ENCODE measurements at places on chromosomes 3 and 15. TPM values are rescaled to one million over a fixed set of nuclear protein-coding genes. Genes with fewer than 3 reads are reported as not detected.

Gene CNTN4
- total RNA-seq = 37.5 TPM

GRCh38 chr3:49628249-49628648 is 45.9 kb upstream of the APEH start:
- no peak for DNase-seq
- H3K4me3 ChIP-seq = no peak overlapping the region
- H3K36me3 ChIP-seq = no peaks in the 10 kb centered on the region
- no peak overlapping the region for H3K27ac ChIP-seq

- no peak for DNase-seq
- H3K27ac ChIP-seq = no peak overlapping the region
- H3K36me3 ChIP-seq = no peaks in the 10 kb centered on the region
Observed at GRCh38 chr3:168709073-168709472, 613.3 kb upstream of the GOLIM4 start.

Gene RASGRF1
- not detected for total RNA-seq

Gene DUOX1
- 2.7 TPM for total RNA-seq

DNA sequence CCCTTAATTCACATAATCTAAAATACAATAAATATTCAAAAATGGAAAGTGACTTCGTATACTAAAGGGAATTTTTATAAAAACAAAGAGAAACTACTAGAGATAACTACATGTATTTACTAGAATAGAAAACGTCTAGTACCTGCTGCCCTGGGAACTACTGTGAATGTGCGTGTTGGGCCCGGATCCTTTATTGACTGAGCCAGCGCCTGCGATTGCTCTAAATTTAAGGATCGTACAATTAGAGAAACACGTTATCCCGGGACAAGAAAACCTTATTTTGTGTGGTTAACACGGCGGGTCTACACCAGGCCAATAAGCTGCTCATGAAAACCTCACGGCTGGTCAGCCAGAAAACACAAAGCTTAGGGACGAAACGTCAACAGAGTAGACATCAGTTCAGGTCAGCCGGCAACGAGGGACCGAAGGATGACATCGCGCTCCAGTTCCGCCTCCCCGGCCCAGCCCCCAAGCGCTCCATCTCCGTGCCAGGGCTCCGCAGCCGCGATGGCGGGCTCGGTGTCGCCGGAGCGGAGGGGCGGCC is 555 bp downstream of the TM2D3 start:
- H3K4me1 ChIP-seq = peaks cover 27% of the 10 kb centered on the region
- peak; percentile 73 for DNase-seq
- peak overlapping the region; percentile 100 for H3K27ac ChIP-seq
- no peaks in the 10 kb centered on the region for H3K27me3 ChIP-seq
- H3K36me3 ChIP-seq = peaks cover 37% of the 10 kb centered on the region

DNA sequence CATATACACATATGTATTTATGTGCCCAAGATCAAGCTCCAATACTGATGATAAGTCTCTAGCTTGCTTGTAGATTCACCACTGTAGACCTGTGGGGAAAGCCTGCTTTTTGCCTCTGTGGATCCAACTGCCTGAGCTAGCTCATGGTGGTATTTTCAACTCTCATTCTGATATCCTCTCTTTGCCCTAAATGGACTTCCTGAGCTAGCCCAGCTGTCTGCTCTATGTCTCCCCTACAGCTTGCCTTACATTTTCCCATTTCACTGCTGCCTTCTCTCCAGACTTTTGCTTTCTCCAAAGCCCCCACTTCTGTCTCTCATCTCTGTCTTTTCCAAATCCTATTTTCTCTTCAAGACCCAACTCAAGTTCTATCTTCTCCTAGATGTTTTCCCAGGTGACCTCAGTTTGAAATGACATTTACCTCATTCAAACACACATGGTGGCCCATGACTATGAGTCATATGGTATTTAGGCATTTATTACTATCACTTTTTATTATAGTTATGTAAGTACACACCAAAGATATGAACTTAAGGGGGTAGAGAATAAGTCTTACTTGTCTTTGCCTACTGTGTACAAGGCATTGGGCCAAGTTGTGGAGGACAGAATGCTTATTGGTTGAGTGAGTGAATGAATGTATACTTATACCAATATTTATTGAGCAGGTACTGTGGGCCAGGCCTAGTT is 191.7 kb downstream of the NR1D2 start:
- no peak overlapping the region for H3K4me3 ChIP-seq
- H3K4me1 ChIP-seq = no peaks in the 10 kb centered on the region
- peaks cover 13% of the 10 kb centered on the region for H3K36me3 ChIP-seq
- DNase-seq = no peak

DNA sequence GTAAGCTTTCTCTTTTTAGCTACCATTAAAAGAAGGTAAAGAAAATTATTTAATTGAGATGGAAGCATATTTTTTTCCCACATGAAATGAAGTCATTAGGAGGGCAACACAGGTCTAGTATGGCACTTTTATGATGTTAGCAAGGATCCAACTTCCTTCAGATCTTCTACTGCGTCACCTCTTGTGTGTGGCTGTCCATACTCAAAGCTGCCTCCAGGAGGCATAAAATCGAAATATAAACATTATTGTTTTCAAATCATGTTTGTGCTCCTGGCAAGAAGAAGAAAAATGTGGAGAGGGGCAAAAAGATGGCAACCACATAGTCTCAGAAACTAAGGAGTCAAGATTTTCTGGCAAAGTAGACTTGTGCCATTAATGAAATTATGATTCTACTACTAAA is 791.7 kb upstream of the EPHA6 start:
- H3K4me3 ChIP-seq = no peak overlapping the region
- DNase-seq = no peak
- no peaks in the 10 kb centered on the region for H3K36me3 ChIP-seq
- H3K27ac ChIP-seq = no peak overlapping the region

DNA sequence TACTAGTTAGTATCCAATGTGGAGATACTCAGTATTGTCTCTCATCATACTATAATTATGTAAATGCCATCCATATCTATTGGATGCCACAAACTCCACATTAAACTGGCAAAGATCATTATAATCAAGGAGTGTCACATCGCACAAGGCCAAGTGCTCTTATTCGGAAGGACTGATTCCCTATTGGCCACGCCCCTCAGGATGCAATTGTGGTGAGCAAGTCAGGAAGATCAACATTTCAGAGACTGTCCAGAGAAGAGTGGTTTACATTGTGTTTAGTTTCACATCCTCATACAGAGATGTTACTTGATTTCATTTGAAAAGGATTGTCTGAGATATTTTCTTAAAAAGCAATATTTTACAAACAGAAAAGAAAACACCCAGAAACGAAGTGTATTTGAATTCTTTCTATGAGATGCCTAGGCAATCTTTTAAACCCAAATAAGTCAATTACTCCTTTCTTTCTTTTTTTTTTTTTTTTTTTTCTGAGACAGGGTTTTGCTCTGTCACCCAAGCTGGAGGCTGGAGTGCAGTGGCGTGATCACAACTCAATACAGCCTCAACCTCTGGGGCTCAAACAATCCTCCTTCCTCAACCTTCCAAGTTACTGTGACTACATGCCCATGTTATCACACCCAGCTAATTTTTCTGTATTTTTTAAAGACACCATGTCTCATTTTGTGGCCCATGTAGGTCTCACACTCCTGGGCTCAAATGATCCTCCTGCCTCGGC is 369.1 kb downstream of the RBMS3 start:
- H3K4me3 ChIP-seq = no peak overlapping the region
- H3K27ac ChIP-seq = no peak overlapping the region
- no peaks in the 10 kb centered on the region for H3K36me3 ChIP-seq
- no peak for DNase-seq

Gene DENND6A
- 11.6 TPM for total RNA-seq

GRCh38 chr15:45653702-45654424 is 19.0 kb downstream of the SQOR start:
- H3K4me1 ChIP-seq = no peaks in the 10 kb centered on the region
- H3K27ac ChIP-seq = peak overlapping the region; percentile 19
- H3K36me3 ChIP-seq = no peaks in the 10 kb centered on the region

- no peak overlapping the region for H3K27ac ChIP-seq
- no peak for DNase-seq
- no peak overlapping the region for H3K4me3 ChIP-seq
Observed at GRCh38 chr3:156416846-156417558, 137.9 kb downstream of the SSR3 start.

DNA sequence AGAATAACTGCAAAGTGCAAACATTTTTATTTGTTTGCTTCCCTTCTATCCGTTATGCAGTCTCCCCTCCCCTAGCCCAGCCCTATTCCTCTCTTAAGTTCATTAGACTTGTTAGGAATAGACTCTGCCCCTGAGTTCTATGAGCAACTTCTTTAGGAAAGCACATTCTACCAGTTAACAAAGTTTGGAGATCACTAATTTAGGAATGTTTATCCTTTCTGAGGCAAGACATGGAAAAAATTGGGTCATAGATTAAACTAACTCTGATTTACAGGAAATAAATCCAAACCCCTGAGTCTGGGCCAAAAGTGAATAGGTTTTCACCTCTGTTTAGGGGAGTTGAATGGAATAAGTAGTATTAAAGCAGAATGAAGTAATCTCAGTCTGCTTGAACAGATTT is 34.4 kb downstream of the C3orf80 start:
- H3K36me3 ChIP-seq = no peaks in the 10 kb centered on the region
- H3K4me1 ChIP-seq = no peaks in the 10 kb centered on the region
- H3K4me3 ChIP-seq = no peak overlapping the region
- H3K27me3 ChIP-seq = no peaks in the 10 kb centered on the region

DNA sequence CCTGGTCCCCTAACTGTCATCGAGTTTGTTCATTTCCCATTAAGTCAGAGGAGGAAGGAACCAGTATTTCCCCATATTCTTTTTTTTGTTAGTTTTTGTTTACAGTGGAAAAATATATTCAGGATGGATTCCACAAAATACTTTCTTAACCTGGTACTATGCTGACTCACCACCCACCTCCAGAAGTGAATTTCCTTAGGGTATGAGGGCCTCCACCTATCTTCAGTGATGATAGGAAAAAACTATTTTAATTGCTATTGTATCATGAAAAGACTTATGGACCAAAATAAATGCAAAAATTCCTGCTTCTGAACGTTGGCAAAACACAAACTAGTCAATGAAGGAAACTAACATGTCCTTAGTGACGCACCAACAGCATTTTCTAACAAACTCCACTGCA is 64.2 kb upstream of the FOXP1 start:
- H3K4me1 ChIP-seq = no peaks in the 10 kb centered on the region
- H3K36me3 ChIP-seq = no peaks in the 10 kb centered on the region
- no peak overlapping the region for H3K27ac ChIP-seq
- no peaks in the 10 kb centered on the region for H3K27me3 ChIP-seq
- no peak overlapping the region for H3K4me3 ChIP-seq

DNA sequence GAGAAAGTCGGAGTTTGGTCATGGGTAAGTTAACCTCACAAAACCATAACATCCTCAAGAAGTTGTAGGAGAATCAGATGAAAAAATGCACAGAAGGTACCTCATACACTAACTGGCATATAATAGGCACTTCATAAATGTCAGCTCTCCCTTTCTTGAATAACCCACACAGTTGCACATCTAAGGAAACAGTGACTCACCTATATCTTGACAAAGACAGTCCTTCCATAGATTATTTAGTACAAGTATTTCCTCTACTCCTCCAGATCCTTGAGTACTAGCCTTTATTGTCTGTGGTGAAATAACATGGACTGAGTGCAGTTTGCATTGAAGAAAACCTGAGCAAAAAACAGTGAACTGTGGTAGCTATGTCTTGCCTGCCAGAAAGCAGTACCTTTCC is 46.6 kb downstream of the MAGI1 start:
- H3K4me1 ChIP-seq = no peaks in the 10 kb centered on the region
- H3K27ac ChIP-seq = no peak overlapping the region
- H3K27me3 ChIP-seq = no peaks in the 10 kb centered on the region
- no peak overlapping the region for H3K4me3 ChIP-seq
- H3K36me3 ChIP-seq = no peaks in the 10 kb centered on the region

Gene FSIP1
- total RNA-seq = not detected

Gene ANAPC13
- total RNA-seq = 17.0 TPM

DNA sequence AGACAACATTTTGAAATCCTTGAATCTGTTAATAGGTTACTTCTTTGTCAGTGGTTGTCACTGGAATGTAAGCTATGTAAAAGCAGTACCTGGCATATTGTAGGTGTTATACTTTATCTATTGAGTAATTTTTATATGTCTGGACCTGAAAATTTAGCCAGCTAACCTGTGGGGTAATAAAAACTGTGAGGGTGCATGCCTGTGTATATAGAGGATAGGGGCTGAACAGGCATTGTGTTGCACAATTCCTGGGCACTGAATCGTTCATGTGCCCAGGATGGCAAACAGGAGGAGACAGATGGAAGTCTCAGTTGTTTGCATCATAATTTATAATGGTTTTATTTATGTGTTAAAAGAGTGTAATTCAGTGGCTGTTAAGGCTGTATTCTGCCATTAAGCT is 67.1 kb downstream of the ARMC8 start:
- no peaks in the 10 kb centered on the region for H3K4me1 ChIP-seq
- H3K27me3 ChIP-seq = no peaks in the 10 kb centered on the region
- no peak overlapping the region for H3K4me3 ChIP-seq
- peaks cover 5% of the 10 kb centered on the region for H3K36me3 ChIP-seq
- DNase-seq = no peak

Gene ALS2CL
- 49.0 TPM for total RNA-seq

Gene TMEM207
- total RNA-seq = not detected

- peak overlapping the region; percentile 12 for H3K4me3 ChIP-seq
- H3K27ac ChIP-seq = peak overlapping the region; percentile 84
- H3K27me3 ChIP-seq = no peaks in the 10 kb centered on the region
Observed at GRCh38 chr15:58490086-58490887, 58.5 kb downstream of the LIPC start.

Gene DLEC1
- total RNA-seq = 0.11 TPM

DNA sequence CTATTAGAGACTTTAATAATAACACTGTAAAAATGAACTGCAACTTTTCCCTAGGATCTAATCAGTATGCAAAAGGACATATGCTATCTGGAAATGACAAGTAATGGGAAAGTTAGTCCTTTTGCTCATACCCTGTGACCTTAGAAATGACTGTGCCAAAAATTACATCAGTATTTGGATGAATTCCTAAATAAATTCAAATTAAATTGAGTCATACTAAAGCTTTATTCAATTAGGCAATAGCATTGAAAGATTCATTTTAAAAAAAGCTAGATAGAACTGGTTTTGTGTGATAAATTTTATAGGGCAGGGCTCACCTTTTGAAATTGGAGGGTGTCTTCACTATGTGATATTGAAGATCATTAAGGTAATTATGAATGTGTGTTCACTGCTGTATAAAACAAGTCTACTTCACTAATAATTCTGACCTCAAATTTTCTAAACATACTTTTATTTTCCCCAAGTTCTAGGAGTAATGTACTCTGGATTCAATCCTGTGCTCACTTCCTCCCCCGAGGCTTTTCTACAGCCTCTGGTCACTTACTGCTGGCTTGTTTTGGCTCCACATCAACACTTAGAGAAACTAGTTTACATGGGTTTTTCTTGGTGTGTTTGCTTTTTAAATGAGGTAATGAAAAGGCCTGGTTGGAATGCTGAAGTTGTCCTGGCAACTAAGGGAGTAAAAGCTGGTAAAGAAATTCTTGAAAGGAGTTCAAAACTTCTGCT is 44.4 kb upstream of the SPTSSB start:
- H3K4me3 ChIP-seq = no peak overlapping the region
- peak overlapping the region; percentile 43 for H3K27ac ChIP-seq
- H3K4me1 ChIP-seq = peaks cover 13% of the 10 kb centered on the region
- no peaks in the 10 kb centered on the region for H3K36me3 ChIP-seq

DNA sequence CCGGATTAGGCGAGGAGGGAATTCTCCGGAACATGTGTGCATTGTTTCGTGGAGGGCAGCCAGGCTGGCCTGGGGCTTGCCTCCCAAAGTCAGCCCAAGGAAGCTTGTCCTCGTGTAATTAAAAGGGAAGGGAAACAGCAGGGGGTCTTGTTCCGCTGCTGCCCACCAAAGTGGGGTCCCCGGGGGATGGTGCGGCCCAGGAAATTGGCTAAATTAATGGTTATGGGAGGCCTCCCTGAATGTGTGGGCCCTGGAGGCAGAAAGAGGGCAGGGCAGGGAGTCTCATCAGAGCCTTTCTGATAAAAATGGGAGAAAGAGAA is 118.1 kb downstream of the OPA1 start:
- no peaks in the 10 kb centered on the region for H3K4me1 ChIP-seq
- H3K27me3 ChIP-seq = no peaks in the 10 kb centered on the region
- no peak overlapping the region for H3K27ac ChIP-seq
- no peak for DNase-seq
